Stimulated activated CD8-positive, alpha-beta memory T cell treated with anti-CD3 and anti-CD28 coated beads, Interleukin-15, amount 100 ng/mL, for 1 hour (primary cell): ENCODE measurements at places on chromosomes 6 and 20.

GRCh38 chr6:98986071-98986615 lies 38.4 kb upstream of the FBXL4 start:
- DNase-seq: no peak

DNA sequence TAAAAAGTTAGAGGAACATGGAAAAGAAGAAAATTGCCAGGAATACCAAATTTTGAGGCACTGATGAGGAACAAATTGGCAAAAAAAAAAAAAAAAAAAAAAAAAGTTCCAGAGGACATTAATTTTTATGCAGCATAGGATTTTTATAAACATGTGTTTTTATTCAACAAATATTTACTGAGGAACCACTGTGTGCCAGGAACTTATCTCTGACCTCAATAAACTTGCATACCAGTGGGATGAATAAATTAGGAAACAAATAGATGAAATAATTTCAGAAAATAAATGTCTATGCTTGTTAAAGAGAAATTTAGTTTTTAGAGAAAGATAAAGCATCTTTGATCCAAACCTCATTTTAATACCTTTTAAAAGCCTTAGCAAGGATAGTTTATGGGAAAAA lies 175.1 kb downstream of the PDE10A start:
- DNase-seq: no peak

- DNase-seq: no peak
These were observed 15.9 kb upstream of the KCNK16 start for GRCh38 chr6:39338397-39338796.

GRCh38 chr6:166774292-166774691 lies 147.2 kb upstream of the RPS6KA2 start:
- DNase-seq: no peak

DNA sequence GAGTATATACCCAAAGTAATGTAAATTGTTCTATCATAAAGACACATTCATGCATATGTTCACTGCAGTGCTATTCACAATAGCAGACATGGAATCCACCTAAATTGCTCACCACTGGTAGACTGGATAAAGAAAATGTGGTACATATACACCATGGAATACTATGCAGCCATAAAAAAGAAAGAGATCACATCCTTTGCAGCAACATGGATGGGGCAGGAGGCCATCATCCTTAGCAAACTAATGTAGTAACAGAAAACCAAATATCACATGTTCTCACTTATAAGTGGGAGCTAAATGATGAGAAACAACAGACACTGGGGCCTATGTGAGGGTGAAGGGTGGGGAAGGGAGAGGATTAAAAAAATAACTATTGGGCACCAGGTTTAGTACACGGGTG lies 11.5 kb upstream of the TMEM200A start:
- DNase-seq: no peak

DNA sequence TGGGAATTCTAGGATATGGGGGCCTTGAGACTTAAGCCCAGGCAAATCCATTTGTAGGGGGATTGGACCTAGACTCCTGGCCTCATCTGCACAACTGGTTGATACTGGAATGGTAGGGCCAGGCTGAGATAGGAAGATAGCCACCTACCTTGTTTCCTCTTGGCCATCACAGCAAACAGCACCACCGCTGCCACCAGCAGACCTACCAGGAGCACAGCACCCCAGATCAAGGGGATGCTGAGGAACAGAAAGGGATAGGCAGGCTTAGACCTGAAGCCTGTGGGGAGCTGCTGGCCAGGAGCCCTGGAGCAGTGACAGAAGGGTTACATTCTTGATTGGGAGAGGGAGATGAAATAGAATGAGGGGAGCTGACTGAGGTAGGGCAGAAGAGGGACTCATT lies 3.5 kb downstream of the TREML1 start:
- DNase-seq: no peak

DNA sequence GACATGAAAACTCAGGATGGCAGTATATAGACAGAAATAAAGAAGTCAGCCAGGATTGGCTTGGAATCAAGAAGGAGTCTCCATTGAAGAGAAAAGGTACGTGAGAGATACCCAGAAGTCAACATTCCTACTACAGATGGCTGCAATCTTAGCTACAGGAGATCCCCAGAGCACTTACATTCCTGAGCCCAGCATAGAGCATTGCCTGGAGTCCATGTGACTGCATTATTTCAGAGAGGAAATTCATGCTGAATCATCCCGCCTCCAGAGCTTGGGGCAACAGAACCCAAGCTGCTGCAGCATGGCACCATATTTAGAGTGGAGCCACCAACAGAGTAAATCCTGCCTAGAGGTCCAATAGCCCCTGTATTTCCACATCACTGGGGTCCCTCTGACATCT lies 125.0 kb upstream of the GRIK2 start:
- no peak for DNase-seq

- DNase-seq: no peak
These were observed 92.7 kb downstream of the SASH1 start for GRCh38 chr6:148435386-148435785.

GRCh38 chr6:2796861-2797260 lies 31.7 kb downstream of the WRNIP1 start:
- no peak for DNase-seq

GRCh38 chr20:41861772-41862422 lies 243.7 kb upstream of the CHD6 start:
- no peak for DNase-seq

DNA sequence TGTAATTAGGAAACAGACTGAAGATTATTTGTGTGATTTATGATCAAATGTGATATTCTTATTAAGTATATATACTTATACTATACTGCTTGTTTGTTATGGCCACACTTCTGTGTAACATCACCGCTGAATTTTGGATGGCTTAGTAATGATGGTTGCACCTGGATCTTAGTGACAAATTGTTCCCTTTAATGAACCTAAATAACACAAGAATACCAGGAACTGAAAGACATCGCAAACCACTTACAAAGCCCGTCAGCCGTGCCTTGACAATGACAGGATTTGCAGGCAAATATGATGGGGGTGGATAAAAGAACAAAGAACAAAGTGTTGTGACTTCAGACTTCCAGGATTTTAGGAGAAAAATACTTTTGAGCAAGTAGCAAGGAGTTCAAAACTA lies 67.1 kb downstream of the LAMP5 start:
- DNase-seq: no peak

DNA sequence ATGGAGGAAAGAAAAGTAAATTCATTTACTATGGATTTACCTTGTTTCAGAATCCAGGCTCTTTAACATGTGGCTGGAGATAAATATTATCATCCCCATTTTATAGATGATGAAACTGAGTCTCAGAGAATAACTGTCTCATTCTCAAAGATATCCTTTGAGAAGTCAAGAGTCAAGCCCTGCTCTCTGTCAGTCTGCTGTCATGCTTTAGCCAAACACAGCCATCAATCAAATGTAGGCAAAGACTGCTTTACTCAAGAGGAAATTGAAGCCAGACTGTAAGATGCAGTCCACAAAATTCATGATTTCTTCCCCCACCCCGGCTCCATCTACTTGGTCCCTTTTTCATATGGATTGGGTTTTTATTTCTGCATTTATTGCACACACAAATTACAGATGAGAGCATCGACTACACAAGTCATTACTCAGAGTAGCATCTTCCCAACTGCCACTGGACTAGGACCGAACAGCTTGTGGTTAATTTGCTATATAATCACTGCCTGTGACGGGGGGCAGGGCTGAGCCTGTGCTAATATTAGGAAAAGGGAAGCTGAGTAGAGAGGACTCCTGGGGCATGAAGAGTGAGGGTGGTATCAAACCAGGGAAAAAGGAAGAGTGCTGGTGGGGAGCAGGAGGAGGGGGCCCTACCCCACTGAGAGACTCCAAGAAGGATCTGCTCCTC lies 102.7 kb upstream of the TOP1 start:
- no peak for DNase-seq

GRCh38 chr6:11413728-11414127 lies 123.8 kb upstream of the TMEM170B start:
- DNase-seq: no peak
